Germinal center (tissue), 1 donor: ENCODE measurements at places on chromosomes 3 and 15.

DNA sequence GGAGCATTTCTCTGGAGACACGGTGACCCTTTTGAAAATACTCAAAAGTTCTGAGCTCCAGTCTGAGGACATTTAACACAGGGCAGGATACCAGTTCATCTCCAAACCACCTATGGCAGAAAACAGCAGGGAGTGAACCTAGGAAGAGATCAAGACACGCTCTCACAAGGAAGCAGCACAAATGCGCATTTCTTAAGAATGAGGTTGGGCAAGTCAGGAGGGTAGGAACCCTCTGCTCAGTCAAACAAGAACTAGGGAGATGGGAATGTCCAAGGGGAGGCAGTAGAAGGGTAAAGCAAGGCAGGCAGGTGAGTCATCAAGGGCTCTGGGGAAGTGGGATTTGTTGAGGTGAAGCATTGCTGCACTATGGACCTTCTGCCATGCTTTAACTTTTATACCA lies 60.3 kb upstream of the PSMD6 start:
- DNase-seq: no peak

GRCh38 chr3:53805463-53806159 lies 40.6 kb downstream of the CHDH start:
- DNase-seq: no peak

- DNase-seq: no peak
These were observed 155.5 kb upstream of the TNIK start for GRCh38 chr3:171615686-171616085.

GRCh38 chr3:185699927-185700326 lies 113.8 kb downstream of the SENP2 start:
- DNase-seq: no peak
